T-helper 17 cell (primary cell): ENCODE measurements at places on chromosomes 2 and 18. TPM values are rescaled to one million over a fixed set of nuclear protein-coding genes. Genes with fewer than 3 reads are reported as not detected.
A peak's percentile ranks its signal among the peaks of the same experiment; 100 is the strongest.

The CXCR2 gene
- total RNA-seq = 0.10 TPM

The TXNDC9 gene
- total RNA-seq = 10.1 TPM

The PKP4 gene
- total RNA-seq = 28.9 TPM

The RANBP2 gene
- 137 TPM for total RNA-seq

The RPRM gene
- not detected for total RNA-seq

The SOX11 gene
- not detected for total RNA-seq

The GALNT3 gene
- total RNA-seq = 6.7 TPM

DNA sequence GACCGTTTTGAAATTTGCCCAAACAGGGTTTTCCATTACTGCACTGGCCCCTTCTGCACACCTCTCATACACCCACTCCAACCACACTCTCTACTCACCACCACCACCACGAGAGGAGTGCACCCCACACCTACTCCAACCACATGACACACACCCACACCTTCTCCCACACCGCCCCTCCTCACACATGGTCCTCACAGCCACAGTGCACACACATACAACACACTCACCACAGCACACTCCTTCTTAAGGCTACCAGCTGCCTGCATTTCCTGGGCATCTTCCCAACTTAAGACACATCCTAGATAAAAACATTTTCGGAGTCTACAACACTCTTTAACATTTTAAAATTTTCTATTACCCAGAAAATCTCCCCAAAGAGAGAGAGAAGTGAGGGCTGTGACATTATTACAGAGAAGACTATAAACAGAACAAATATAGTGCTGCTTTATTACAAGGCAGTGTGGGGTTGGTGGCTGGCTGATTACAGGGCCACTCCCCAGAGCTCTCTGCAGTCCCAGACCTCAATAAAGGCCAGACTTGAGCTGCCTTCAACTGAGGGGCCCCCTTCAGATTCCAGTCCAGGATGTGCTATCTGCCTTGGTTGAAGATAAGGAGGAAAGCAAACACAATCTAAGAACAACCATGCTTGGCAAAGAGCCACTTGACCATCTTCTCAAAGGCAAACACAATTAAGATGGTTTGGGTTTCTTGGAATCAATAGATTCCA is 36.1 kb downstream of the NHEJ1 start:
- H3K4me3 ChIP-seq = no peak overlapping the region
- H3K4me1 ChIP-seq = peaks cover 36% of the 10 kb centered on the region
- DNase-seq = no peak
- H3K27ac ChIP-seq = no peak overlapping the region
- H3K27me3 ChIP-seq = no peaks in the 10 kb centered on the region

DNA sequence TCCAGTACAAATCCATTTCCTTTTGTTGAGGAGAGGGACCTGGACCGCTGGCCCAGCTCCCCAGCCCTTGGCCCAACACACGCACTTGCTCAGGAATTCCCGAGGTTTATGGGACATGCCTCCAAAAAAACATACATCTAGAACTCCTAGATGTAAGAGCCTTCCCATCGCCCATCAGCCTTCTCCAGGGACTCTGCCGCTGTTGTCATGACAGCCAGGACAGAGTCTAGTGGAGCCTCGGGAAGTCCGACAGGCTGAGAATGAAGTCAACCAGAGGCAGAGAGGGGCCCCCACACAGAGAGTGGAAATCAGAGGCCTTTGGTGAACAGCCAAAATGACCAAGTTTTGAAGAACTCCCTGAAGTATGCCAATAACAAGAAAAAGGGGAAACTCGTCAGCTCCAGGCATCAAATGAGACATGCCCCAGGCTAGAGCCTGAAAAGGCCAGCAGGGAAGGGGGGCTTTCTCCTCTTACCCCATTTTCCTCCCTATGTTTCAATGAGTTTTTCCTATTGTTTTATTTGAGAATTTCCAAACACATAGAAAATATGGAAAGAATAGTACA is 43.2 kb upstream of the CAB39 start:
- H3K27me3 ChIP-seq = no peaks in the 10 kb centered on the region
- peaks cover 45% of the 10 kb centered on the region for H3K4me1 ChIP-seq
- peak overlapping the region; percentile 59 for H3K27ac ChIP-seq
- DNase-seq = no peak

DNA sequence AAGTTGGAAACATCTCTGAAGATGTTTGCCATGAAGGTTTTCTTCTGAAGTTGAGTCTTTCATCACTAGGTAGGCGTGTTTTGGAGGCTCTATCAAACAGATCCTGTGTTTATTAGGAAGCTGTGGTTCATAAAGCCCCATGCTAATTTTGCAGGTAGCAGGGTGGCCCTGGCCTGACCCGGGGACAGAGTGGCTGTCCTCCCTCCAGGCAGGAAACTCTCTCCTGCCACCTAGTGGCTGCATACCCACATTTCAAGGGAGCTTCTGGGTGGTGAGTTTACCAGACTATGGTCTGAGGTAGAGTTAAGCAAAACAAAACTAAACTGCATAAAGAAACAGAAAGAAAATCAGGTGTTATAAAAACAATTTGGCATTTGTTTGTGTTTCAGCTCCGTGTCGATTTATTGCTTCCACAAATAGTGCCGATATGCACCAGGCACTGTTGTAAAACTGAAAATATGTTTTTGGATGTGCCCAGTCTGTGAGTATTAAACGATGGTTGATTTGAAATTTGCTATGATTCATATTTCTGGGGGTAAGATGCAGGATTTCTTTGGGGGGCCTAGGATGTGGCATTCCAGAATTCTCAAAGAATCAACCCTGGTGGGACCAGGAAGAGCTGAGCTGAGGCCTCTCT is 26.0 kb upstream of the IL37 start:
- no peak overlapping the region for H3K4me3 ChIP-seq
- no peaks in the 10 kb centered on the region for H3K36me3 ChIP-seq
- H3K27me3 ChIP-seq = peaks cover 6% of the 10 kb centered on the region
- peak; percentile 66 for DNase-seq
- peak overlapping the region; percentile 14 for H3K27ac ChIP-seq

GRCh38 chr2:177254433-177255226 is 9.9 kb downstream of the NFE2L2 start:
- peaks cover 62% of the 10 kb centered on the region for H3K4me1 ChIP-seq
- H3K27ac ChIP-seq = peak overlapping the region; percentile 89
- peaks cover 2% of the 10 kb centered on the region for H3K36me3 ChIP-seq
- no peaks in the 10 kb centered on the region for H3K27me3 ChIP-seq
- no peak overlapping the region for H3K4me3 ChIP-seq
- DNase-seq = no peak

- H3K27me3 ChIP-seq = no peaks in the 10 kb centered on the region
- no peaks in the 10 kb centered on the region for H3K36me3 ChIP-seq
- H3K4me3 ChIP-seq = no peak overlapping the region
- peaks cover 2% of the 10 kb centered on the region for H3K4me1 ChIP-seq
- no peak for DNase-seq
These were observed 23.9 kb upstream of the CRACDL start for GRCh38 chr2:98959810-98960507.

DNA sequence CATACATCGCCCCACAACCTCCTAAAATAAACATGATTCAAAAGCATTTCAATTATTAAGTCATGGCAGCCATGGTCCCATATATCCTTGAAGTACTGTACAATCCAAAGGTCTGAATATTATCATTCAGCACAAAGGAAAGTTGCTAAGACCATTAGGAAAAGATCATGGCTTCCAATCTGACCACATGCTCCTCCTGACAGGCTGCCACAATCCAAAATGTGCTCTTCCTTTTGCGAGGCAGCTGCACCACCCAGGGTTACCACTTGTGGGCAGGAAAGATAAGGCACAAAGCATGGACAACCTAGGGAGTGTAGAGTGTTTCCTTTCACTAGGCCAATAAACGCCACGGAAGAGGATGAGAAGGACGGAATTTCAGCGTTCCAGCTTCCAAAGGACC is 5.4 kb downstream of the BOLA3 start:
- no peaks in the 10 kb centered on the region for H3K36me3 ChIP-seq
- DNase-seq = no peak
- H3K4me1 ChIP-seq = peaks cover 14% of the 10 kb centered on the region
- H3K27me3 ChIP-seq = no peaks in the 10 kb centered on the region
- no peak overlapping the region for H3K4me3 ChIP-seq
- no peak overlapping the region for H3K27ac ChIP-seq

DNA sequence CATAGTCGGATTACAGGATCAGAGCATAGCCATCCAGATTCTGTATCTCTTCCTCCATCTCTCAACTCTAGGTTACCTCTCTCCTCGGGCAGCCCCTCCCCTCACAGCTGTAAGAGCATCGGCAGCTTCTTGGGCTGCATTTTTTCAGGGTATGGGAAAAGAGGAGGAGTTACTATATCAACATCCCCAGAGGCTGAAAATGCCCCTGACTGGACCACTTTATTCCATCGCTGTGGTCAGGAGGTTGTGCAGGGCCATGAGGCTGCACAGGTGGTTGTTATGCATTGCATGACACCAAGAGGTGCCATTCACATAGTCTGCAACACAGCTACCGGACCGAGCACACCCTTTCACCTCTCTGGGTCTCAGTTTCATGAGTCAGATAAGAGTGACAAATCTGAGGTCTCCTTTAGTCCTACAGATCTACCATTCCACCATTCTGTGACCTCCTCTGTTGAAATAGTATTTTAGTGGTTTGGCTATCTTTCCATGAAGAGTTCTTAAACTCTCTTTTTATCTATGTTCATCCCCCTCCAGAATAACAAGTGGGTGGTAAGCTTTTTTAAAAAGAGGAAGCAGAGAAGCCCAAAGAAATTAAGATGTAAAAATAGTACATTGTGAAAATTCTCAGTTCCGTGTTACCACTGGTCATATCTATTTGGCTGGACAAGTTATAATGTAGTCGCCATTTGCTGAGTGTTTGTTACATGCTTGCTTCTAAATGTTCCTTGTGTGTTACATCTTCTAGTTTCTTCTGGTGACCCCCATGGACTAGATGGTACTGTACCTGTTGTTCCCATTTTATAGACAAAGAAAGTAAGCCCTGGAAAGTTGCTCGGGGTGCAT is 56.6 kb upstream of the SLC1A4 start:
- peaks cover 9% of the 10 kb centered on the region for H3K4me1 ChIP-seq
- no peak overlapping the region for H3K27ac ChIP-seq

DNA sequence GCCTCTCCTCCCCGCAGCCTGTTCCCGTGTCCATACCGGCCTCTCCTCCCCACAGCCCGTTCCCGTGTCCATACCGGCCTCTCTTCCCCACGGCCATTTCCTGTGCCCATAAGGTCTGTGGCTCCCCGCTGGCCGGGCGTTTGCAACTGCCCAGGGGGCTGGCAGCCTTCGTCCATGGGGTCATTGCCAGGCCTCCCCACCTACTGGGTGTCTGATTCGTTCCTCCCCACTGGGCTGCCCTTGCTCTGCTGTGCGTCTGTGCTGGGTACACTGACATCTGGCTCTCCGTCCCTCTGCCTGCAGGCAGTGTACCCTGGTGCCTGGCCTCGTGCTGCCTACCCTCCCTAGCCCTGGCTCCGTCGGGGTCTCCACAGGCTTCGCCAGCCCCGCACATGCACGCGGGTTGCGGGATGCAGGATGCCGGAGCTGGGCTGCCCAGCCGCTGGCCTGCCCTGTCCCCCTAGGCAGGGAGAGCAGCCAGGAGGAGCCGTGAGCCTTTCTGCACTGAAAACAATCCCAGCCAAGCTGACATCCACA is 67.8 kb downstream of the NFATC1 start:
- H3K27me3 ChIP-seq = no peaks in the 10 kb centered on the region
- no peak for DNase-seq
- no peaks in the 10 kb centered on the region for H3K36me3 ChIP-seq

DNA sequence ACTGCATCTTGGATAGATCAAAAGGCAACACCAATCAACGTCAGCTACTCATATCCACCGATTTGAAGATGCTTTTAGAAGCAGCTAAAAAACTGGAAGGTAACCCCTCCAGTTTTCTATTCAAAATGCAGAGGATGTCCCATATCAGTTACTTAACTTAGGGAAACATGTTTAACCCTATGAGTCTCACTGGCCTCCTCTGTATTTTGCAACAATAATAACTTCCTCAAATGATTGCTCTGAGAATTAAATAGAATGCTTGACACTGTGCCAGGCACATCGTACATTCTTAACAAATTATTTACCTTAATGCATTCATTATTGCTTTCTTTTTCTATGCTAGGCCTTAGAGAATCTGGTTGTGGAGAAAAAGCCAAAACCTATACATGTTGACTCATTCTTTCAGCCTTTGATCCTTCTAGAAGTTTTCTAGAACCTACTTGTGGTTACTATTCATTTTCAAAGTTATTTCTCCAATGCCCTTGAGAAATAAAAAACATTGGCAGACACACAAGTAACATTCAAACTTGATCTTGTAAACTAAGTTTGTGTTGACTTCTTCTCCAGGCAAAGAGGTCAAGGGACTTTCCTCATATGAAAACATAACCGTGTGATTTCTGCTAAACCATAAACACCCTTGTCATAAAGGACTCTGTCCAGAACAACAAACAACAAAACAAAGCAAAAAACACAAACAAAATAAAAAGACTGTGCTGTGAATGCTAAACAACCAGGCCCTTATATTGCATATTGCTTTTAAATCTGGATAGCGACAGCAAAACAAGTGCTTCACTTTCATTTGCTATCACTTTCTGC is 4.6 kb downstream of the DOCK10 start:
- peak overlapping the region; percentile 100 for H3K27ac ChIP-seq
- peaks cover 63% of the 10 kb centered on the region for H3K4me1 ChIP-seq
- H3K27me3 ChIP-seq = no peaks in the 10 kb centered on the region

GRCh38 chr2:12910431-12910830 is 193.7 kb downstream of the TRIB2 start:
- no peak overlapping the region for H3K27ac ChIP-seq
- peaks cover 5% of the 10 kb centered on the region for H3K4me1 ChIP-seq
- no peaks in the 10 kb centered on the region for H3K36me3 ChIP-seq

GRCh38 chr18:45619826-45620201 is 4.5 kb downstream of the SLC14A2 start:
- H3K27ac ChIP-seq = no peak overlapping the region
- no peak for DNase-seq
- H3K4me1 ChIP-seq = peaks cover 11% of the 10 kb centered on the region
- no peak overlapping the region for H3K4me3 ChIP-seq
- peaks cover 9% of the 10 kb centered on the region for H3K36me3 ChIP-seq

DNA sequence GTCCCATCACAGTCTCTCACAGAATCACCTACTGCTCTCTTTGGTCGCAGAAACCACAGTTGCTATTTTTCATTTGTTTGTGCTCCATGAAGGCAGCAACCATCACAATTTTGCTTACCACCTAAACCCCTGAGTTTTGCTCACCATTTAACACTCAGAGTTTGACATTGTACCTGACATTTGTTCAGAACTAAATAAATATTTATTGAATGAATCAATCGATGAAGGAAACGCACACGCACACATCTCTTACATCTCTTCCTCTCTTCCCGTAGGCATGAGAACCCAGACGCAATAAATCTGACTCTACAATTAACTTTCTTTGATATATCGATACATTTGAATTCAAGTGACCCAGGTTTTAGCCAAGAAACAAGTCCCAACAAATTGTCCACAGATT is 105.5 kb upstream of the RNF152 start:
- DNase-seq = no peak
- H3K27me3 ChIP-seq = peaks cover 5% of the 10 kb centered on the region
- H3K27ac ChIP-seq = no peak overlapping the region
- H3K4me3 ChIP-seq = no peak overlapping the region
- H3K4me1 ChIP-seq = no peaks in the 10 kb centered on the region
- H3K36me3 ChIP-seq = peaks cover 4% of the 10 kb centered on the region

- DNase-seq = no peak
- no peak overlapping the region for H3K27ac ChIP-seq
- H3K4me3 ChIP-seq = no peak overlapping the region
- H3K36me3 ChIP-seq = peaks cover 5% of the 10 kb centered on the region
- peaks cover 52% of the 10 kb centered on the region for H3K27me3 ChIP-seq
These were observed 33.8 kb upstream of the TMEM87B start for GRCh38 chr2:112021290-112021689.

- no peak overlapping the region for H3K4me3 ChIP-seq
- H3K27me3 ChIP-seq = no peaks in the 10 kb centered on the region
- H3K4me1 ChIP-seq = no peaks in the 10 kb centered on the region
These were observed 153.3 kb upstream of the OTX1 start for GRCh38 chr2:62897187-62897827.
